Liver (tissue), 10 donors: ENCODE measurements at places on chromosomes 13 and 19. TPM values are rescaled to one million over a fixed set of nuclear protein-coding genes. Genes with fewer than 3 reads are reported as not detected.

- peak; percentile 88 for DNase-seq
- no peaks in the 10 kb centered on the region for H3K4me1 ChIP-seq
- H3K27me3 ChIP-seq: no peaks in the 10 kb centered on the region
These were observed at the start of gene ZNF486 for GRCh38 chr19:20167020-20167644. Gene ZNF486 (plus strand): TSS chr19:20167214. CDS start chr19:20167331, 117 bp downstream.

Gene FUT1
- polyA plus RNA-seq: 0.48 TPM

DNA sequence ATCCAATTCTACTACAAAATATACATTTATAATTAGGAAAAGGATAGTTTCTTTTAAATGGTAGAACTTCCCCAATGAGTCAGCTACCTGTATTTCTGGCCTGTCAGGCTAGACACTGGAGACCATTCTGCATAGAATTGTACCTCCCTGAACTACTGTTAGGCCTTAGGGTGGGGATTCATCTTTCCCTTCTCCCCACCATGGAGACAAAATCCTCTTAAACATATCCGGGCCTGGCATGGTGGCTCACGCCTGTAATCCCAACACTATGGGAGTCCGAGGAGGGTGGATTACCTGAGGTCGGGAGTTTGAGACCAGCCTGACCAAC, 24.5 kb upstream of the TPT1 start:
- no peak overlapping the region for H3K27ac ChIP-seq
- no peaks in the 10 kb centered on the region for H3K27me3 ChIP-seq
- peaks cover under 1% of the 10 kb centered on the region for H3K36me3 ChIP-seq
- no peak for DNase-seq

DNA sequence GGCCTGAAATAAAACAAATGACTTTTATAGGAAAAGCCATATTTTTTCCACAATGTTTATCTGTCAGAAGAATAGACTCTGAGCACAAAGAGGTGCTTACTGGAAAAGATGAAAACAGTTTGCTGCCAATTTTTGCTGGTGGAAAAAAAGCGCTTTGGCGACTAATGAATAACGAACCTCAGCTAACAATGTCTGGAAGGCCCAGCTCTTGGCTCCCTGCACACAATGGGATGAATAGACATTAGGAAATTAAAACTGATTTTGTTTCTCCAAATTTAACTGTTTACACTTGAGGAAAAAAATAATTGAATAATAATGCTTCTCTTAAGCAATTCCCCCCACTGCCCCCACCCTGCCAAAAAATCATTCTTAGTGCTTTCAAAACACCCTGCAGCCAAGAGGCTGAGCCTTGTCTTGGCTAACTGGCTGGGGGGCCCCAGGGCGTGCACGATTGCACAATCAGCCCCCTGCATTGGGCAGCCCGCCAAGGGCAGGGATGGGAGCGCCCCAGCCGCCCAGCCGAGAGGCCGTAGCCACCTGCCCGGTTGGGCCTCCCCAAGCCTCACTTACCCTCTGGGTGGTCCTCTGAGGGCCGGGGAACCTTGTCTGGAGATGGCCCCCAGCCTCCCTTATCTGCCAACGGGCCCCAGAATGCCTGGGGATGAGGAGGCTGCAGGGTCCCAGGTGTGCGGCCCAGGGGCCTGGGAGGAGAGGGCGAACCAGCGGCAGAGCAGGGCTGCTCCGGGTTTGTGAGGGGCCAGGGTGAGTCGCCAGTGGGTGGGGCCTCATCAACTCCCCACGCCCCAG, 16.8 kb downstream of the CEBPG start:
- no peak overlapping the region for H3K27ac ChIP-seq
- H3K27me3 ChIP-seq: no peaks in the 10 kb centered on the region
- H3K36me3 ChIP-seq: no peaks in the 10 kb centered on the region
- H3K4me3 ChIP-seq: no peak overlapping the region
- DNase-seq: no peak

Gene CEACAM8
- polyA plus RNA-seq: 0.07 TPM

DNA sequence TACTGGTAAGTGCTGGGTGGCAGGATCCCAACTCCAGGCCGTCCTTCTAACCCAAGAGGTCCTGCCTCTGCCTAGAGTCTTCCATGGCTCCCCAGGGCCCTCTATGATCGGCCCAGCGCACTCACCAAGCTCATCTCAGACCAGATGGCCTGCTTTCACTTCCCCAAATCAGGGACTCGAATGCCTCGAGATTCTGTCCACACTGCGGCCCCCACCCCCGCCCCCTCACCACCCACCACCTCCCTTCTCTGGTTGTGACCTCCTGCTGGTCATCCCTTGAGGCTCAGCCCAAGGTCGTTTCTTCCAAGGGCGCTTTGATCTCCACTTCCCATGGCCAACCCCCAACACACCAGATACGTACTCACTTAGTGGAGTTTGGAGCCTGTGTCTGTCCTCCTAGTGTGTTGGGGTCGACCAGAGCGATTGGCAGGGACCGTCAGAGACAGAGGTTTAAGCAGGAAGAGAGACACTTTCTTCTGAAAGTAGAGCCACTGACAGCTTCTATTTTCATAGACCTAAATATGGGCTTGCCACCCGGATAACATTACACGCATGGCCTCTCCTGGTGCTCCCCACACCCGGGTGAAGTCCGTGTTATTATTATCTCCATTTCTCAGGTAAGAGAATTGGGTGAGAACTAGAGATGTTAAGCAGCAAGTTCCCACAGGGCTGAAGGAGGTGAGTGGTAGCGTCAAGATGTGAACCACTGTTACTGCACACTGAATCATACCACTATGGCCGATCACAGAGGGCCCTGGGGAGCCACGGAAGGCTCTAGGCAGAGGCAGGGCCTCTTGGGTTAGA, at the start of gene FCER2:
Gene FCER2, minus strand, starts transcription at position 478 of the 804 bp plus-strand sequence. CDS start 2,371 bp downstream, outside the sequence.
- no peaks in the 10 kb centered on the region for H3K27me3 ChIP-seq
- H3K27ac ChIP-seq: no peak within 1 kb of the TSS
- no peaks in the 10 kb centered on the region for H3K36me3 ChIP-seq
- H3K4me3 ChIP-seq: no peak within 1 kb of the TSS
- no peak for DNase-seq

GRCh38 chr13:105370011-105370650, 1165.3 kb downstream of the EFNB2 start:
- no peaks in the 10 kb centered on the region for H3K36me3 ChIP-seq
- no peak overlapping the region for H3K4me3 ChIP-seq
- no peaks in the 10 kb centered on the region for H3K4me1 ChIP-seq
- H3K27ac ChIP-seq: no peak overlapping the region

Gene PSMC4
- 46.0 TPM for polyA plus RNA-seq

DNA sequence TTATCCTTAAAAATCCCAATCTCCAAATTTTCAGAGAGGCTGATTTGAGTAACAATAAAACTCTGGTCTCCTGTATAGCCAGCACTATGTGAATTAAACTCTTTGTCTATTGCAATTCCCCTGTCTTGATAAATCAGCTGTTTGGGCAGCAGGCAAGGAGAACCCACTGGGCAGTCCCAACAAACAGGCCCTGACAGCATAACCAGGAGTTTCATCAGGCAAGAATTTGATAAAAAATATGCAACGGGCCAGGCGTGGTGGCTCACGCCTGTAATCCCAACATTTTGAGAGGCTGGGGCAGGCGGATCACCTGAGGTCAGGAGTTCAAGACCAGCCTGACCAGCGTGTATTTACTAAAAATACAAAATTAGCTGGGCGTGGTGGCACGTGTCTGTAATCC, 42.1 kb downstream of the STK24 start:
- no peak for DNase-seq
- H3K4me3 ChIP-seq: no peak overlapping the region
- no peak overlapping the region for H3K27ac ChIP-seq
- H3K36me3 ChIP-seq: no peaks in the 10 kb centered on the region

GRCh38 chr13:99972190-99972731, 694 bp upstream of the ZIC5 start:
- no peaks in the 10 kb centered on the region for H3K36me3 ChIP-seq
- DNase-seq: no peak
- H3K4me3 ChIP-seq: no peak overlapping the region
- no peak overlapping the region for H3K27ac ChIP-seq
- peaks cover 15% of the 10 kb centered on the region for H3K4me1 ChIP-seq

Gene SIGLECL1
- not detected for polyA plus RNA-seq
